HL-60 (cell line): ENCODE measurements at places on chromosomes 13 and 19.
A peak's percentile ranks its signal among the peaks of the same experiment; 100 is the strongest.

DNA sequence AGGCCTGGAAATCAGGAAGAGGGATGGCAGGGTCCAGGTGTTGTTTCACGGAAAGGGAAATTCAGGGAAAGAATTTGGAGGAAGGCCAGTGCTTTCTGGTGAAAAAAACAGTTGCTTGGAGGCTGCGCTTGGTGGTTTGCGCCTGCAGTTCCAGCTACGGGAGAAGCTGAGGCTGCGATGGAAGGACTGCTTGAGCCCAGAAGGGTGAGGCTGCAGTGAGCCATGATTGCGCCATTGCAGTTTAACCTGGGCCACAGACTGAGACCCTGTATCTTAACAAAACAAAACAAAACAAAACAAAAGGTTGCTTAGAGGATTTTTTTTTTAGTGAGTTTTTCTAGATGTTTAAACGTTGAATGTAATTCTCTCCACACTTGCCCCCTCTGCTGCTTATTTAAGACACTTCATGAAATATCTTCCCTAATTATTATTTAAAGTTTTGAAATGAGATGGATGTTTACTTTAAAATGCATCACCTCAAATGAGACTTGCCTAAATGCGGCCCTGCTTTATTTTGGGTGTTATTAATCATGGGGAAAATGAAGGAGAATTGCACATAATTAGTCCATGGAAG lies 75.4 kb upstream of the TRPC4 start:
- DNase-seq = no peak

DNA sequence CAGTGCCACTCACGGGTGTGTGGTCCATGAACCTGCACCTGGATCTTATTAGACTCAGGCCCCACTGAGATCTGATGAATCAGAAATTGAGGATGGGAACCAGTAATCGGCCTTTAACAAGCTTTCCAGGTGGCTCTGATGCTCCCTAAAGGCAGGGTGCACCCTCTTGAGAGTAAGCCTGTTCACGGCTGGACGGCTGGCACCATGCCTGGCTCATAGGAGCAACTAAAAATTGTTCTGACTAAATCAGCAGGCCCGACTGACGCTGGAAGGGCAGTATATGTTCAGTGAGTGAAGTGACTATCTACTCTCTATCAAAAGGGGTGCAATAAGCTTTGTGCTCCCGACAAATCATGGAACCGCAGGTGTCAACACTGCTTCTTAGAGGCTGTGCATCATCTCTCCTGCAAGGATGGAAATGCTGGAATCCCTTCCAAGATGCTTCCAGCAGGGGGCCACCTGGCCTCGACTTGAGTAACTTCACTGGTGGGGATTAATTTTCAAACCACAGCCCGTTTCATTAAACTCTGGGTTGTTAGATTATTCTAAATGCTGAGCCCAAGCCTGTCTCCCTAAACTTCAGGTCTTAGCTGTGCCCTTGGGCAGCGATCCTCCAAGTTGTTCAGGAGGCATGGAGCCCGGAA lies 28.4 kb downstream of the TMTC4 start:
- DNase-seq = no peak

DNA sequence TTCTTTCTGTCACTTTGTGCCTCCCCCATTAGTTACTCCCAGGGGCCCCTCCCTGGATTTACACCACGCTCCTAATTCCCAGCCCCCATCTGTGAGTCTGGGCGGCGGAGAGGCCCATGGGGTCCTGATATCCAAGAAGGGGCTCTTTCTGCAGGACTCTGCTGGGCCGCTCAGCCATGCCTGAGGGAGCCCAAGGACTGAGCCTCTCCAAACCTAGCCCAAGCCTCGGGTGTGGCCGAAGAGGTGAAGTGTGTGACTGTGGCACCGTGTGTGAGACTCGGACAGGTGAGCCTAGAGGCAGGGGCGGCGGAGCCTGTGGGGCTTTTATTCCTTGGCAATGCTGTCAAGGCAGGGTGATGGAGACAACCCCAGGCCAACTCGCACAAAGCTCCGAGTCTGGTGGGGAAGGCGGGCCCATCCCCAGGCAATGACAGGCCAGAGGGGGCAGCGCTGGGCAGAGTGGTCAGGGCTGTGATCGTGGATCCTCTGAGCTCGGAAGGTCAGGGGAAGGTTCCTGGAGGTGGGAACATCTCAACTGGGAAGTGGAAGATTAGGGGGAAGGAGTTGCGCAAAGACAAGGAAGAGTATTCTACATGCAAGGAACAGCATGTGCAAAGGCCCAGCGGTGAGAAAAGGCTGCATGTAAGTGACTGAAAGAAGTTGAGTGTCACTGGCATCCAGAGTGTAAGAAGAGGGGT lies 1.6 kb downstream of the PLEKHG2 start:
- no peak for DNase-seq

- no peak for DNase-seq
These were observed 34.4 kb downstream of the WDFY2 start for GRCh38 chr13:51618626-51619025.

DNA sequence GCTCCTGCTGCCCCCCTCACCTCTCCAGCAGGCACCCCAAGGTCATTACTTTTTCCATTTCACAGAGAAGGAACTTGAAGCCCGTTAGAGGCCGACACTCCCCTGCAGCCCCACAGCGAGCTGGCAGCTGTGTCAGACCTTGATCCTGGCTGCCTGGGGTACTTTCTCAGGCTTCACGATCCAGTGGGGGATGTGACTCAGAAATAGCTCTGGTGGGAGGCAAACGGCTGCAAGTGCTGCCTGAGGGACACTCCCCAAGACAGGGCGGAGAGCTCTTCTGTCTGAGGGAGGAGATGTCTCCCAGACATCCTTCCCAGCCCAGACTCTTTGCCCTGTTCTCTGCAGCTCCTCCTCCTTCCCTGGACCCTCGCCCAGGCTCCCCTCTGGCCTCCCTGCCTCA lies 4.8 kb downstream of the TSKS start:
- no peak for DNase-seq

DNA sequence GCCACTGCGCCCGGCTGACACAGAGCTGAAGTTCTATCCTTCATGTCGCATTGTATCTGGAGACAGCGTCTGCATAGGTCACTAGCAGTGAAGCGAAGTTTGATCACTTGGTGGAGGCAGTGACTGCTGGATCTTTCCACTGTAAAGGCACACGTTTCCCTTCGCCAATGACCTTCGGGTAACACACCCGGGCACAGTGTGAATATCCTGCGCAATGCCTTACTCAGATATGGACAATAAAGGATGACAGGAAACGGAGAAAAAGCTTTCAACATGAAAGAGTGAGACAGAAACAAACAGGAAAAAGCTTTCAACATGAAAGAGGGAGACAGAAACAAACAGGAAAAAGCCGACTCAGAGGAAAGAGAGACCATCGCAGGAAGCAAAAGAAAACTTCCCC lies 17.1 kb downstream of the ARL11 start:
- DNase-seq = no peak

DNA sequence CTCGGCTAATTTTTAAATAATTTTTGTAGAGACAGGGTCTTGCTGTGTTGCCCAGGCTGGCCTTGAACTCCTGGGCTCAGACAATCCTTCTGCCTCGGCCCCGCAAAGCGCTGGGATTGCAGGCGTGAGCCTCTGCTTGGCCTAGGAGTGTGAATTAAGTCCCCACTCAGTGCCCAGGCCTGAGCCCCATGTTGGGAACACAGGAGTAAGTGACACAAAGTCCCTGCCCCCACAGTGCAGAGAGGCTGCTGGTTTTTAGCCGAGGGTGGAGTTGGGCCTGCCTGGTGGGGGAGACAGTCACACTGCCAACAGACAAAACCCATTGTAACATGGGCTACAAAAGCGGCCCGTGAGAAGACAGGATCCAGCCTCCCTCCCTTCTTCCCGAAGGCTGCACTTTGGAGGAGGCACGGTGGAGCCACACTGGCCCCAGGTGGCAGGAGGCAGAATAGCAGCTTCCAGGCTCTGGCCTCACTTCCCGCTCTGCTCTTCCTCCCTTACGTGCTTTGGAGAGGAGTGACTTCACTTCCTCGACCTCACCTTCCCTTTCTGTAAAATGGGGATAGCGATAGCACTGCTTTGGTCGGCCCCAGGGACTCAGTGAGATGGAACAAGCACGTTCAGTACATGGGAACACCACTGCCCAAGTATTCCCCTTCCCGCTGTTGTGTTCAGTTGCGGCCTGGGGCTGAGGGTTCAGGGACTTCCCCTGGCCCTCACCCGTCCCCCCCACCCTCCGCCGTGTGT lies 15.2 kb upstream of the EHD2 start:
- DNase-seq = peak; percentile 66

DNA sequence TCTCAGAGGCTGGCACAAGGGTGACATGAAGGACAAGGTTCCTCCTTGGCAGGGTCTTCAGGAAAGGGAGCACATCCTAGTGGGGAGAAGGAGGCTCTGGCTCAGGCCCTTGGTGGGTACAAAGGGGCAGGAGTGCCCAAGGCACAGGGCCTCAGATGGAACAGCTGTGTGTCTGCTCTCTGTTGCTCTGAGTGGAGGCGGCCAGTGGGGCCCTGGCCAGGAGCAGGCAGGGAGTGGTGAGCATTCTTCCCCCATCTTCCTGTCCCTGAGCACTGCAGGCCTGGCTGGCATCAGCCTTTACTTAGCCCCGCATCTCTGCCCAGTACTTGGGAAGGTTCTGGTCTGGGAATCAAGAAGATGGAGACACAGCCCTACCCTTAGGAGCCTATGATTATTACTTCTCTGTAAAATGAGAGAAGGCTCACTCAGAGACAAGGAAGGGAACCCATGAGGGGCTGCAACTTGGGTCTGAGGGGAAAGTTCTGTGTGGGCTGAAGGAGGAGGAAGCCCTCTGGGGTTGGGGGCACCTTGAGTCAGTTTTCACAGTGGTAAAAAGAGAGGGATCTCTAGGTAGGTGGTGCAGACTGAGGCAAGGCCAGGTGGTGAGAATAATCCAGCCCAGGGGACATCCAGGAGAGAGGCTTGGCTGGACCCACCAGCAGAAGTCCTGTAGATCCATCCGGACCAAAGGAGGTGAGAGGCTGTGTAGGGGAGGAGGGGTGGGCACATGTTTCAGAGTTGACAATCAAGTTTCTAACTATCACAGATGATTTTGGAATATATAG lies 173.5 kb downstream of the TSHZ3 start:
- DNase-seq = no peak

DNA sequence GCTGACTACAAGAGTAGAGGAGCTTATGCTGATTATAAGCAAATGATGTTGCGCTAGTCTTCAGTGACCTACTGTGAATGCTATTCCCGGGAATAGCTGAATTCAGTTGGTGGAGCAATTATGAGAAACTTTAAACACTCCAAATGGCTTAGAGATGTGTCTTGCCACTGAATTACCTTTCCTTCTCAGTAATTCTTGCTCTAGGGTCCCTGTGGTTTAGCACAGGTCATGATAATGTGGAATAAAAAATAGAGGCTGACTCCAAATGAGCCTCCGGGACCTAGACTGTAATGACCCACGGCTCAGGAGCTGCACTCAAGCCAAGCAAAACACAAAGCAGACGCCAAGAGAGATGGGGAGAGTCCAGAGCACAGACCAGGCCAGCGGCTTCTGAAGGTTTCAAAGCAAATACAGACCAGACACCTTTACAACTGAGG lies 124.7 kb downstream of the RGCC start:
- DNase-seq = no peak

DNA sequence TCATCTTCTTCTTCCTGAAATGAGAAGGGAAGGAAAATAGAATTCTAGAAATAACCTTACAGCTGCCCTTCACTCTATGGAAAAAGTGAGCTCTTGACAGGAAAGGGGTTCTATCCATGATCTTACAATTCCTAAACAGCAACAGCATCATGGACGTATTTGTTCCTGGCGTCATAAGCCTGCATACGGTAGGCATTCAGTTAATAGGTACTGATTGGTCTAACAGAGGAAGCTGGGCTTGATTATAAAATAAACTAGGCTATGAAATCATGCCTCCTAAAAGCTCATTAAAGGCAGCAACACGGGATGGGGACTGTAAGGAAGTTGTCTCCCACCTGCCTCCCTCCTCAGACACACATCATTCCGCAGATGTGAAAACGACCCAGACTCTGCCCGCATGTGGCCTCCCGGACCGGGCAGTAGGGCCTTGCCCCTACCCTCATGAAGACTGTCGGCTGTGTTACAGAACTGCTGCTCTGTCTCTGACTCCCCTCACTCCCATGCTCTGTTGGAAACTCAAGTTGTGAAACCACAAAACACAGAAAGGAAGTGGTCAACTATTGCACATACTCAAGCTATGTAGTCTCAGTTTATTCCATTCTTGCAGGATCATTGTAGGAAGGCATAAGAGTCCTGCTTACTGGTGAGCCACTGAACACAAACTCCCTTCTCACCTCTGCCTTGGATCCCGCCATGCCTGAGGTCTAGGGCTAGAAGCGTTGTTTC lies 129.8 kb downstream of the DLEU7 start:
- DNase-seq = peak; percentile 96

- no peak for DNase-seq
These were observed 107.0 kb downstream of the ZIC5 start for GRCh38 chr13:99864627-99864990.

DNA sequence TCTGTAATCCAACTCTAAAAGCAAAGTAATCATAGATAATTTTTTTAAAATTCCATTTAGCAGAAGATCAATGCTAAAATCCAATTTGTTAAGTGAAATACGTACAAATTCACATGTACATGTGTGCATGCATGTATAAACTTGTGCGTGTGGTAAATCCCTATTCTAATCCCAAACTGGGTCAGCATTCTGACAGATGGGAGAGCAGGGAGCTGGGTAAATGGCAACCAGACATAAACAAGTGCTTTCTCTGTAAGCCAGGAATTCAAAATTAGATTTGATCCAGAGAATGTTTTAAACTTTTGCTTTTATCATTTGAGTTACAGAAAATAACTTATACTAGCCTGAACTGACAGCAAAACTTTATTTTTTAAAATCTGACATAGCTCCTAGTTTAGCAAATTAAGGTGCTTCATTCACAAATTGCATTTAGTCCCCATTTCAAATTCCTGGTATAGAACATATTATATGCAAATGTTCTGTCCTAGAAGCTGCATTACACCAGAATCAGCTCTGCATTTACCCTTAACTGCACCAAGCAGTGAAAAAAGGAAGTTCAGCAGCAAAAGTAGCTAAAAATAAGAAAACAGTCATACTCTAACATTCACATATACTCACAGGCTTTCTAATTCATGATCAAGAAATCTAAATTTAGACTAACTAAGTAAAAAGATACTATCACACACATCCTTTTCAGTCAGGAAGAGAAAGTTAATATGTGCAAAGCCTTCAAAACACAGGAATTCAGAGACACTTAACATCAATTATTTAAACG lies 32.6 kb downstream of the UBL3 start:
- DNase-seq = peak; percentile 26

DNA sequence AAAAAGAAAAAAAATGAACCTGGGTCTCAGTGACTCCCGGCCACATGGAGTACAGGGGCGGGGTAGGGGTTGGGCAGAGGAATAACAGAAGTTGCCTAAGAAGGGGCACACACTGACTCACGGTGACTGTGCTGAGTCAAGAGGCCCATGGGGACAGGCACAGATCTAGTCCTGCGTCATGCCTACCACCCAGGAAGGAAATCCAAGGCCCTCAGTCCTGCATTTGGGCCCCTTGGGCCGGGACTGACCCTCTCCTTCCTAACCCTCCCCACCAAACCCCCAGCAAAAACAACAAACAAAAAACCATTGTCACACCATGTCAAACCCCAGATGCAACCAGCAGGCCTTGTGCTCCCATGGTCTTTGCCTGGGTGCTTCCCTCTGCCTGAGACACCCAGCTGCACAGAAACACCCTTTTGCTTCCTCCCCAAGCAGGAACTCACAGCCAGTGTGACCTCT lies 9.6 kb upstream of the NOTCH3 start:
- peak; percentile 89 for DNase-seq

GRCh38 chr13:111407381-111408131 lies 87.1 kb downstream of the TEX29 start:
- no peak for DNase-seq
